ENCODE measurements at places on chromosomes 1 and 21. TPM values are rescaled to one million over a fixed set of nuclear protein-coding genes. Genes with fewer than 3 reads are reported as not detected.
A peak's percentile ranks its signal among the peaks of the same experiment; 100 is the strongest.

IGSF21 gene
- not detected for total RNA-seq

KCNT2 gene
- not detected for total RNA-seq

GRCh38 chr1:21294266-21294989 lies 4.2 kb upstream of the ECE1 start:
- peak; percentile 88 for DNase-seq
- no peaks in the 10 kb centered on the region for H3K27me3 ChIP-seq
- peaks cover 4% of the 10 kb centered on the region for H3K36me3 ChIP-seq
- peaks cover 90% of the 10 kb centered on the region for H3K4me1 ChIP-seq
- H3K27ac ChIP-seq = peak overlapping the region; percentile 92
- peak overlapping the region; percentile 86 for H3K4me3 ChIP-seq

DNA sequence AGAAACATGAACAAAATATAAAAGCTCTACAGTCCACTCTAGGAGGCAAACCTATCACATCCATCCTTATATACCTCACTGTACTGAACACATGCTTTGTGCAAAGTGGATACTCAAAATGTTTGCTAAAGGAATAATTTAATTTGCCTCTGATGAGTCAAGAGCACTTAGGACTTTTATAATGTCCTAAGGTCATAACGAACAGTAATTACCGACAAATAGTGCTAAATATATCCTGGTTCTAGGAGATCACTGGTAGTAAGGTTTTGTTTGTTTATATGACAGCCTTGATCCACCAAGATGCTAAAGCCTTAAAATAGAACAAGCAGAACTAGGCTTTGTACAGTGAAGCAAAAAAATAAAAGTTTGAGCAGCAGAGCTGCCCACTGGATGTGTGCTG lies 70.6 kb downstream of the GADD45A start:
- H3K27ac ChIP-seq = no peak overlapping the region
- no peak for DNase-seq
- H3K4me3 ChIP-seq = no peak overlapping the region
- peaks cover 12% of the 10 kb centered on the region for H3K4me1 ChIP-seq
- peaks cover 13% of the 10 kb centered on the region for H3K27me3 ChIP-seq

NTNG1 gene
- not detected for total RNA-seq

- H3K27ac ChIP-seq = no peak overlapping the region
- H3K4me3 ChIP-seq = no peak overlapping the region
- peaks cover under 1% of the 10 kb centered on the region for H3K4me1 ChIP-seq
- no peaks in the 10 kb centered on the region for H3K27me3 ChIP-seq
- H3K36me3 ChIP-seq = no peaks in the 10 kb centered on the region
These were observed 121.9 kb downstream of the NME7 start for GRCh38 chr1:169245706-169246105.

DNA sequence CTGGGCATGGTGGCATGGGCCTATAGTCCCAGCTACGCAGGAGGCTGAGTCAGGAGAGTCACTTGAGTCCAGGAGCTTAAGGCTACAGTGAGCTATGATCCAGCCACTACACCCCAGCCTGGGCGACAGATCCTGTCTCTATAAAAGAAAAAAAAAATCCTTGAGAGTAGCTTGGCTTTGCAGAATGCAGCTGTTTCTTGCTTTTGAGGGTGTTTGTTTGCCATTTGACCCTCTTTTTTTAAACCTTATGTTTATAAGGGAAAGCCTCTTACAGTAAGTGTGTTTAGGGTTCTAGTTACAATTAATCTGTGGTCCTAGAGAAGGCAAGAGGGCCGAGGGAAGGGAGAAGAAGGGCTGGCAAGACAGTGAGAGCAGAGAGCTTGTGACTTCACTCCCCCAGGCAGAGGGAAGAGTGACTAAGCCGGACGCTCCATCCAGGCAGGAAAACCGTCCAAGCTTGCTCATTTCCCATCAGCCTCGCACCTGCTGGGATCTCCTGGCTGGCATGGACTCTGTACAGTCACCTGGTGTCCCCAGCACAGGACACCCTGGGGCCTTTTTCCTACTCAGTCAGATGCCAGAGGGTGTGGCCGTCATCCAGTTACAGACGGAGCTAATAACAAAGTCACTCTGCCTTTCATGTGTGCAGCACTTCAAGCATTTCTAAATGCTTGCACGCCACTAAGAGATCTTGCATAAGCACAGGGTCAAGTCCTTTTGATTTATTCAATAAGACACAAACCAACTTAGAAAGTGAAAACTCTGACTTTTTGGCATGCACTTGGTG lies 55.5 kb upstream of the PSEN2 start:
- DNase-seq = no peak
- no peaks in the 10 kb centered on the region for H3K27me3 ChIP-seq
- no peak overlapping the region for H3K4me3 ChIP-seq
- no peaks in the 10 kb centered on the region for H3K4me1 ChIP-seq
- H3K27ac ChIP-seq = no peak overlapping the region

DNA sequence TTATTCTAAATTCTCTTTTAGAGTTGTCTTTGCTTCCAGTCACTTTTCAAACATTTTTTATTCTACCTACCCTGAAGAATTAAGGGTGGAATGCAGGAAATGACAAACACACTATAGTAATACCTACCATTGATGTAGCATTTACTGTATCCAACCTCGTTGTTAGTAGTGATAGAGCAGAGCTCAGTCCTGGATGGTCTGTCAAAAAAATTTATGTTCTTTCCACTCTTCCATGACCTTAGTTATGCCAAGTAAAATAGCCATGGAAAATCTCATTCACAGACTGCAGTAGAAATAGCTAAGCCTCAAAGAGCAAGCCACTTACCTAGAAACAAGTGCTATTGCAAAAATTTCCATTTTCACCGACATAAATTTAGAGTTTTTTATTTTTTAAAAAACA lies 74.6 kb downstream of the CRB1 start:
- no peak overlapping the region for H3K27ac ChIP-seq
- H3K27me3 ChIP-seq = no peaks in the 10 kb centered on the region
- no peak for DNase-seq
- no peak overlapping the region for H3K4me3 ChIP-seq
- H3K4me1 ChIP-seq = no peaks in the 10 kb centered on the region

CAPN9 gene
- total RNA-seq = not detected

DNA sequence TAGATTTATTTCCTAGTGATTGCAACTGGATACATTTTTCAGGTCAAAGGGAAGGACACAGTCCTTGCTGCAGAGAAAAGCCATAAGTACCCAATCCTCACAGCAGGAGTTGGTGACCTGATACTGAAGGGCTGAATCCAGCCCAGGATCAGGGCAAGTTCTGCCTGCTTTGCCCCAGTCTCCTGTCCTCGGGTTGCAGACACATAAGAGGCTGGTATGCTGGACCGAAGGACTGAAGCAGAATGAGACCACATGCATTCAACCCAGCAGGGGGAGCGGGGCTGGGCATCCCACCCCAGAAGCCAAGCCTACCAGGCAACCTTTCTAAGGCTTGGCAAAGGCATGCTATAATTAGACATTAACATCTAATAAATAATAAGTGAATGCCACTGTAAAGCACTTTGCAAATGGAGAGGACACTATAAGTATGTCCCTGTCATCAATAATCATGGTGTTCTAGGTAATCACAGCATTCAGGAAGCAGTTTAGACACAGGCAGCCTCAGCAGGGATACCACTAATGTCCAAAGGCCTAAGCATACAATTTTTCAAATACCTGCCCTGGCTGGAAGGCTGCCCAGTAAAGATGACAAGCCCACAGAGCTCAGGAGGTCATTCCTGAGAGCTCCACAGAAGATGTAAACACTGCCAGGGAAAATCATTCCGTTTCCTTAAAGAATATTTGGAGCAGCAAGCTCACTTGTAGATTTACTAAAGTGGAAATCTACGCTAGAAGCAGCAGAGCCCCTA lies 47.6 kb downstream of the KRTAP19-8 start:
- no peaks in the 10 kb centered on the region for H3K4me1 ChIP-seq
- DNase-seq = no peak
- H3K27ac ChIP-seq = no peak overlapping the region
- peaks cover 10% of the 10 kb centered on the region for H3K27me3 ChIP-seq
- no peak overlapping the region for H3K4me3 ChIP-seq

TNFRSF9 gene
- total RNA-seq = 35.4 TPM

OR2L8 gene
- total RNA-seq = not detected

DNA sequence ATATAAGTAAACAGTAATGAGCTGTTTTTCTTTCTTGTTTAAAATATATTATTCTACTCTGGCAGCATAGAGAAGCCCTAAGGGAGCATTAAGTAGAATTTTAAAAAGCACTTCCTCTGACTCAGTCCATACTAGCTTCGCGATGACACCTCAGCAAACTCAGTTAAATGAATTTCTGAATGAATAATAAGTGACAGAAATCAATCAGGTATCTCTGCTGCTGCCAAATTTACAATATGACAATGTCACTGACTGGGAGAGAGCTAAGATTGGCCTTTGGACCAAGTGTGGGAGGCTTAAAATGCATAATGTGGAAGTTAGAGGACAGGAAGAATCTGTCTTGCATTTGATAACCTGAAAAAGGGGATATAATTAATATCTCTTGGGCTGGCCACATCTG lies 296.1 kb downstream of the HHIPL2 start:
- DNase-seq = no peak
- no peaks in the 10 kb centered on the region for H3K27me3 ChIP-seq
- peaks cover 8% of the 10 kb centered on the region for H3K4me1 ChIP-seq
- no peaks in the 10 kb centered on the region for H3K36me3 ChIP-seq
- H3K27ac ChIP-seq = no peak overlapping the region
- H3K4me3 ChIP-seq = no peak overlapping the region

TGFB2 gene
- total RNA-seq = not detected

DNA sequence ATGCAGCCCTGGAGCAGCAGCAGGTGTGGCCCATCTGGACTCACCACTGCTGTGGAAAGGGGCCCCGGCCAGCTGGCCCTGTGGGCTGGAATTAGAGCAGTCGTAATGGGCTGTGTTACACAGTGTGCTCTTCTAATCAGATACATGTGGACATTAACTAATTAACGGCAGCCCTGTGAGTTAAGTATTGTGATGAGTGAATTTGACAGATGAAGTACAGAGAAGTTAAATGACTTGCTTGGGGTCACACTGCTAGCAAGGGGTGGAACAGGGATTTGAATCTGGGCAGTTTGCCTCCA lies 58.6 kb downstream of the MDM4 start:
- no peak overlapping the region for H3K4me3 ChIP-seq
- DNase-seq = no peak
- peaks cover 4% of the 10 kb centered on the region for H3K36me3 ChIP-seq
- no peak overlapping the region for H3K27ac ChIP-seq
- H3K4me1 ChIP-seq = peaks cover 20% of the 10 kb centered on the region

GRCh38 chr1:225607355-225607754 lies 45.6 kb downstream of the ENAH start:
- no peaks in the 10 kb centered on the region for H3K4me1 ChIP-seq
- no peaks in the 10 kb centered on the region for H3K36me3 ChIP-seq
- no peak overlapping the region for H3K4me3 ChIP-seq
- H3K27ac ChIP-seq = no peak overlapping the region
- no peaks in the 10 kb centered on the region for H3K27me3 ChIP-seq

DNA sequence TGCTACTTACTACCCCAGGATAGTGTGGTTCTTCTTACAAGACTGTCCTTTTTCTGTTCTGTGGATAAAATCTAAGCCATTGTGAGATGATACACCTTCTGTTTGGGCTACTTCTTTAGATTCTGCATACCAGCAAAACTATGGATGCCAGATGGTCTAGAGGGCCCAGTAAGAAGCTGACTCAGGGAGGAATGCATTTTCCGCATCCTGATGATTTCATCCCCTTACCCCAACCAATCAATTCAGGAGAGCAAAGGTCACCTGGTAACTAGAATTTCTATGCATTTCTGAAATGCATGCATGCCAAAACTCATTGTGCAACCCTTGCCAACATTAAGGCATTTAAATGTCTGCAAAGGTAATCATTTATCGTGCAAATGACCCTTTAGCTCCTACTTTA lies 285.7 kb upstream of the ZP4 start:
- H3K36me3 ChIP-seq = no peaks in the 10 kb centered on the region
- no peak overlapping the region for H3K27ac ChIP-seq
- H3K4me1 ChIP-seq = no peaks in the 10 kb centered on the region
- no peaks in the 10 kb centered on the region for H3K27me3 ChIP-seq
- H3K4me3 ChIP-seq = no peak overlapping the region
- DNase-seq = no peak

- H3K4me3 ChIP-seq = no peak overlapping the region
- peaks cover 17% of the 10 kb centered on the region for H3K27me3 ChIP-seq
- no peak overlapping the region for H3K27ac ChIP-seq
- H3K36me3 ChIP-seq = no peaks in the 10 kb centered on the region
- DNase-seq = no peak
These were observed 33.3 kb downstream of the FOXD2 start for GRCh38 chr1:47471163-47471562.

DNA sequence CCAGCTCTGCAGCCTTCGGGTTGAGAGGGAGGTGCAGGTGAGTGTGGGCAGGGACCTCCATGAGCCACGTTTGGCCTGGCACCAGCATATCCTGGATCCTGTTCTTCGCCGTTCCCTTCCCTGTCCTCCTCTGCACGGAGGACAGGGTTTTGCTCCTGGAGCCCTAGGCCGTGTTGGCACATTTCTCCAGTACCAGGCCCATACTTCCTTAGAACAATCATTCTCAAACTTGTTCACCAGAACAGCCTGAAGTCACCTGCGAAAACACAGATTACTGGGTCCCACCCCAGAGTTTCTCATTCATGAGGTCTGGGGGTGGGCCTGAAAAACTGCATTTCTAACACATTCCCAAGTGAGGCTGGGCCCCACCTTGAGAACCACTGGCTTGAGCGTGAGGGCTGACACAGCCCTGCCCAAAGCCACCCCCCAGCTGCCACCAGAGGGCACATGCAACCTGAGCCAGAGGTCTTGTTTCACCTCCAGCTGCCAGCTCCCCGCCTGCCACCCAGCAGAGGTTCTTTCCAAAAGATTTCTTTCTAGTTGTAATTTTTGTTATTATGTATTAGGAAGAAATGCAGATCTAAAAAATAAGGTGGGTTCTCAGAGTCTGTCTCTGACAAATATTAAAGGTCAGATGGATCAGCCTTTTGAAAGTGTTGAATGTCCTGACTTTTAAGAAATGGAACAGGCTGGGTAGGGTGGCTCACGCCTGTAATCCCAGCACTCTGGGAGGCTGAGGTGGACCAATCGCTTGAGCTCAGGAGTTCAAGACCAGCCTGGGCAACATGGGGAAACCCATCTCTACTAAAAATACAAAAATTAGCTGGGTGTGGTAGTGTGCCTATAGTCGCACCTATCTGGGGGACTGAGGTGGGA lies 39.6 kb upstream of the LDLRAP1 start:
- DNase-seq = peak; percentile 66
- no peaks in the 10 kb centered on the region for H3K36me3 ChIP-seq
- H3K27ac ChIP-seq = no peak overlapping the region
- H3K4me3 ChIP-seq = no peak overlapping the region

DNA sequence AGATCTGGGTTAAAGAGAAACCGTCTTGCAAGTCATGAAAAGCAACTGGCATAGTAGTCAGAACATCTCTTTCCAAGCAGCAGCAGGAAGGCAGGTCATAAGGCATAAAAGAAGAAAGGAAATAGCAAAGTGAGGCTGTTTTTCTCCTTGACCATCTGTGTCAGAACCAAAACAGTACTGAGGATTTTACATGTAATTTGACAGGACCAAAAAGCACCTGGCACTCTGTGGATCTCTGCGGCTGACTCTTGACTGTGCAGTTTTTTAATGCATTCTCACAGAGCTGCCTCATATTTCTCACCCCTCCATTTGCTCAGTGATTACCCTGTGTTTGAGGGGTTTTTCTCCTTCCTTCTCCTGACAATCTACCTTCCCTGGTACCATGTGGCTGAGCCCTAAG lies 17.7 kb downstream of the TBX15 start:
- no peak for DNase-seq
- no peak overlapping the region for H3K27ac ChIP-seq
- H3K36me3 ChIP-seq = no peaks in the 10 kb centered on the region
- H3K4me3 ChIP-seq = no peak overlapping the region

RGSL1 gene
- total RNA-seq = not detected

GRCh38 chr1:23561813-23562100 lies 2.5 kb upstream of the ID3 start:
- peaks cover 19% of the 10 kb centered on the region for H3K27me3 ChIP-seq
- H3K4me3 ChIP-seq = no peak overlapping the region
- DNase-seq = no peak
- H3K36me3 ChIP-seq = no peaks in the 10 kb centered on the region
- no peak overlapping the region for H3K27ac ChIP-seq
- peaks cover 54% of the 10 kb centered on the region for H3K4me1 ChIP-seq

SMIM11 gene
- 33.5 TPM for total RNA-seq

RXRG gene
- not detected for total RNA-seq

Data from activated T-cell treated with anti-CD3 and anti-CD28 coated beads, Interleukin-2, amount 50 U/mL, for 72 hours (primary cell).